Activated naive CD4-positive, alpha-beta T cell (primary cell): ENCODE measurements at places on chromosomes 6 and 20.

DNA sequence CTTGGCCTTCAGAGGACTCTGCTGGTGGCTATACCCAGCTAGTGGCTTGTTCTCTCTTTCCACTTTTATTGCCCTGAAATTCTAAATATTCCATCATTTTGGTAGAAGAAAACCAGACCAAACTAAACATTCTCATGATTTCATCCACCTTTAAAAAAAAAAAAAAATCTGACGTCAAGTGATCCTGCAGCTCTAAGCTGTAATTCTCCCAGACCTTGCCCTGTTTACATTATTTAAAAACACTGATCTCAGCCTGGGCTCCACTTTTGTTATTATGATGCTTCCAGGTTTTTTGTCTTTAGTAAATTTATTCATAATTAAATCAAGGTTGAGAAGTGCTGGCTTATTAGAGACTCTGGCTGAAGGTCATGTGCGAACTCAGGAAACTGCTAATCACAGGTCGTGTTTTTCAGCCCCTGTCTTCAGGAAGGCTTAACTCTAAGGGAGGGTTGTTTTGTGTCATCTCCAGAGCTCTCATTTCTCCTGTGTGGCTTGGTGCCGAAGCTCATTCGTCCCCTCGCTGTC is 114.4 kb downstream of the MTHFD1L start:
- DNase-seq = no peak

DNA sequence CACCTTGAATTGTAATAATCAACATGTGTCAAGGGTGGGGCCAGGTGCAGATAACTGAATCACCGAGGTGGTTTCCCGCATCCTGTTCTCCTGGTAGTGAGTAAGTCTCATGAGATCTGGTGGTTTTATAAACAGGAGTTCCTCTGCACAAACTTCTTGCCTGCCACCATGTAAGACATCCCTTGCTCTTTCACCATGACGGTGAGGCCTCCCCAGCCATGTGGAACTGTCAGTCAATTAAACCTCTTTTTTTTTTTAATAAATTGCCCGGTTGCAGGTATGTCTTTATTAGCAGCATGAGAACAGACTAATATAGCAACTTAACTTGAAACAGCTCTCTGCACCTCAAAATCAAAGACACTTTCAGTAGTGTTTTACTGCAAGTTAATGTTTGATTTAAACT is 121.6 kb downstream of the OGFRL1 start:
- DNase-seq = no peak

DNA sequence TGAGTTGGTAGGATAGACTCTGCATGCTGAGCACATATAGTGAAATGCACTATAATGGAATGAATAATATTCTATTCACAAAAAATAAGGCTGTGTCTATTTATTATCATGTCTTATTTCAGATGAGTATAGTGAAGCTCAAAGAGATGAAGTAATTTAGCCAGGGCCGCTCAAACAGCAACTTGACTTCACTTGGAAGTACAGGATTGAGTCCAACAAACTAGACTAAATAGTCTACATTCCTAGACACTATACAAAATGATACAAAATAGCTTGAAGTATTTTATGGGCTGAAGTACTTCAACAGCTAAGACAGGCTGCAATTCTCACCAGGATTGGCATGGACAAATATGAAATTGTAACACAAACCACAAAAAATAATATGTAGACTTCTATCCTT is 144.5 kb upstream of the DST start:
- DNase-seq = no peak

GRCh38 chr6:138206862-138207261 is 11.4 kb downstream of the PBOV1 start:
- DNase-seq = no peak

DNA sequence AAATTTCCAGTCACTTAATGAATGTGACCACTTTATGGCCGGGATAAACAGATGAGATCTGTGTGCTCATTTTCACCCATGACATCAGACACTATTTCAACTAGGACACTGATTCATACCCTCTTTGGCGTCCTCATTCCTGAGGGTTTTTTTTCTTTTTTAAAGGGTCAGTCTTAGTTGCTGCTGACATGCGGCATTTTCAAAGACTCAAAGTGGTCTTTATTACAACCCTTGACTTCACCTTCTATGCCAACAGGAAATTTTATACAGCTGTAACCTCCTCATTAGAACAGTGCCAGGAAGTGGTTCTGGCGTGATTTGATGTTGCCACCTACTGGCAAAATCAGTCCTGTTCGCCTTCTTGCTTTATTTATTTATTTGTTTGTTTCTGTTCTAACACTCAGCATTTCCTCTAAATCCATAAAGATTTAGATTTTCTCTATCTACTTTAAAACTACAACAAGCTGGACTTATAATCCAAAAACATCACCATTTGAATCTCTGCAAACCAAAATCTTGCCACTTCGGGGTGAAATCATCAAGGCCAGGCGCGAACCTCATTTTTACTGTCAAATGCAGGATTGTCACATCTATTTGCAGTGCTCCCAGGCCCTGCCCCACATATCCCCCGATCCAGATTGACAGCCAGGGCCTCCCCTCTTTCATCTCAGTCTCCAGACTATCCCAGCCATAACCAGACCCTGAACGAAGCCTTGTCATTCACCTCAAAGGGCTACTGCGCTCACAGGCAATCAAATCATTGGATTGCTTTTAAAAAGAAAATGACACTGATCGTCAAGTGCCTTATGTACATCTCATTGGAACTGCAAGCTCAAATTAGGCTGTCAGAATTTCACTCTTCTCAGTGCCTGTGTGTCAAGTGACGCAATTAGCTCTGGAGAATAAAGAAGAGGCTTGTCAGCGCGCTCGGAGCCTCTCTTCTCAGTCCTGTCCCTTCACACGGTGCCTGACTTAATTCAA is 77.5 kb downstream of the C6orf118 start:
- no peak for DNase-seq

- DNase-seq = no peak
Measured at GRCh38 chr6:9409126-9409525, 973.8 kb upstream of the SLC35B3 start.

- no peak for DNase-seq
Measured at GRCh38 chr20:58657262-58657661, 6.2 kb downstream of the STX16 start.

DNA sequence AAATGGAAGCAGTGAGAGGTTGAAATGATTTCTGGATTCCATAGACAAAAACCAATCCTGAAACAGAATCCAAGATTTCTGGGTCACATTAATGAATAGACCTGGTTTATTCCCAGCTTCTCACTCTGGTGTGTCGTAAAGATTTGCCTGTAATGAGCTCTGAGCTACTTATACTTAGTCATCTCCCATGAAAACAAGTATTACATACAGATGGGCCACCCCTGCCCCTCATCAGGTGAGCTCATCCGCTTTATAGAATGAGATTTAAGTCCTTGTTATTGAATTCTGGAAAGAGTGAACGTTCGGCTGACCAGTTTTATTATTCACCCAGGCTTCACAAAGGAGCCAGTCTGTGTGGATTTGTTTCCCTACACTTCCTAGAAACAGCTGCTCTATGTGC is 47.1 kb upstream of the TMEM181 start:
- no peak for DNase-seq

GRCh38 chr20:58707770-58708169 is 15.2 kb downstream of the NPEPL1 start:
- no peak for DNase-seq

DNA sequence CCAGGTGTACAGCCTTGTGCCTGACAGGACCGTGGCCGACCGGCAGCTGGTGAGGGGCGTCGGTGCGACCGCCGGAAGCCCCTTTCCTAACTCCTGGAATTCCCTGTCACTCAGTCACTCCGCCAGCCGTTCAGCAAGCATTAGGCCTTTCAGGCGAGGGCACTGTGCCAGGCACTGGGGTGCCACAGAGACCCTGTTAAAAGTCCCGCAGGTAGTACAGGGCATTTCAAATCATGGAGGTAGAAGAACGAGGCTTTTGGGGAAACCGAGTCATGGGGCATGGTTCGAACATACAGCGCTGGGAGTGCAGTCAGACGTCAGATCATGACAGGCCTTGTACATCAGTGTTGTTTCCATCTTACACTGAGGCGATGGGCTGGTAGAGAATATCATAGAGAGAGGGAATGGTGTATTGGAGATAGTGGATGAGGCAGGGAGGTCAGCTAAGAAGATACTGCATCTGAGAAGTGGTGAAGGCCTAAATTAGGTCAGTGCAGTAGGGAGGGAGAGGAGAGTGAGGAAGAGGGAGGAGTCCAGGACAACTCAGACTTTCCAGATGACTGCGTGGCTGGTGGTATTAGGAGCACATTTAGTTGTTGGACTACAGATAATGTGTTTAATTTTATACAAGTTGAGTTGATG is 892 bp upstream of the DXO start:
- DNase-seq = no peak

- DNase-seq = no peak
Measured at GRCh38 chr6:114735025-114735735, 392.4 kb upstream of the HS3ST5 start.

- DNase-seq = no peak
Measured at GRCh38 chr20:32191422-32191821, 16.1 kb downstream of the PLAGL2 start.

GRCh38 chr6:42933205-42933604 is 3.9 kb downstream of the CNPY3 start:
- no peak for DNase-seq

GRCh38 chr6:42440778-42441696 is 10.7 kb downstream of the TRERF1 start:
- no peak for DNase-seq

DNA sequence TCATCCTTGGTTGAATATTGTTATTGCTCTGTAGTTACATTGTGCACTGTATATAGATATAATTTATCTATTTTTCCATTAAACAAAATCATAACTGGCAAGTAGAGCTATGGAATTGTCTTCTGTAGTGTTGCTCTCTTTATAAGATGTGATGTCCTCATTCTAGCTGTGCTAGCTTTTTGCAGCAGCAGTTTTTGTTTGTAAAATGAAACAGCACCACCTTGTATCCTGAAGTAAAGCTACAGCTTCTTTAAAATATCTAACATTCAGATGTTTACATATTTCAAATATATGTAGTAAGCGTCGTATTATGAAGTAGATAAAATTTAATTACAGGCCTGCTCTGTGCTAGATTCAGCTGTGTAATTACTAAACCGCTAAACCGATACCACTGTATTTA is 328.8 kb upstream of the MANEA start:
- no peak for DNase-seq

DNA sequence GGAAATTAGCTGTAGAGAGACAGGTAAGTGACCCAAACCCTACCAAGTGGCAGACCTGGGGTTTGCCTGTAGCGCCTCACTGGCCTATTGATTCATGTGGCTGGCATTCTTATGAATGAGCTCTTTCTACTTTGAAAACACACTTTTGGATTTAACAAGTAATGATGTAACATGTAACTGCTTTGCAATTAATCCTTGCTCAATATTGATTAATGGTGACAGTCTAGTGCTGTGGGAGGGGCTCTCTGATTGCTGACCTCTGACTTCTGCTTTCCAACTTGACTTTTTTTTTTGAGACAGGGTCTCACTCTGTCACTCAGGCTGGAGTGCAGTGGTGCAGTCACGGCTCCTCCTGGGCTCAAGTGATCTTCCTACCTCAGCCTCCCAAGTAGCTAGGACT is 82.7 kb downstream of the TIAM2 start:
- no peak for DNase-seq

- DNase-seq = no peak
Measured at GRCh38 chr6:132199343-132199742, 201.9 kb downstream of the MOXD1 start.

GRCh38 chr6:44989391-44989790 is 338.7 kb upstream of the RUNX2 start:
- no peak for DNase-seq

DNA sequence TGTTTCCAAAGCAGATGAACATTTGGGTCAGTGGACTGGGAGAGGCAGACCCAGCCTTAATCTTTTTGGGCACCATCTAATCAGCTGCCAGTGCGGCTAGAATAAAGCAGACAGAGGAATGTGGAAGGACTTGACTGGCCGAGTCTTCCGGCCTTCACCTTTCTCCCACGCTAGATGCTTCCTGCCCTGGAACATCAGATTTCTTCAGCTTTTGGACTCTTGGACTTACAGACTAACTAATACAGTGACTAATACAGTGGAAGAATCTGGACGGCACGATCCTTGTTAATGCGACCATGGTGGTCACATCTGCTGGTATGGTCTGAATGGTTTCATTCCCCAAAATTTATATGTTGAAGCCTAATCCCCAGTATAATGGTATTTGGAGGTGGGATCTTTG is 122.6 kb upstream of the NXT1 start:
- no peak for DNase-seq

DNA sequence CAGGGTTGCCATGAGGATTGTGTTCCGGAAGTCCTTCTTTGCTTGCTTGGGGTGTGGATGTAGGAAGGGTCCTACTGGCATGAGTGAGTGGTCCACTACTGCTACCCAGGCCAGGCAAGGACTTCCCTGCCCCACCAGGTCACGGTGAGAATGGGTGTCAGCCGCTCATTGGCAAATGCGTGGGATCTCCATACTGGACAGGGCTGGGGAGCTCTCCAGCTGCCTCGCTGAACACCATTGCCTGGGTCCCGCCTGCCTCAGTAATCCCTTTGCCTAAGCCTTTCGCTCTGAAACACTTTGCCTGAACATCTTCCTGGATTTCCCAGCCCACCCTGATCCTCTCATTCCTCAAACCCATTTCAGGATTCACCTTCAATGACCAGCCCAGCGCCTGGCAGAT is 59.5 kb downstream of the CTCFL start:
- DNase-seq = no peak

DNA sequence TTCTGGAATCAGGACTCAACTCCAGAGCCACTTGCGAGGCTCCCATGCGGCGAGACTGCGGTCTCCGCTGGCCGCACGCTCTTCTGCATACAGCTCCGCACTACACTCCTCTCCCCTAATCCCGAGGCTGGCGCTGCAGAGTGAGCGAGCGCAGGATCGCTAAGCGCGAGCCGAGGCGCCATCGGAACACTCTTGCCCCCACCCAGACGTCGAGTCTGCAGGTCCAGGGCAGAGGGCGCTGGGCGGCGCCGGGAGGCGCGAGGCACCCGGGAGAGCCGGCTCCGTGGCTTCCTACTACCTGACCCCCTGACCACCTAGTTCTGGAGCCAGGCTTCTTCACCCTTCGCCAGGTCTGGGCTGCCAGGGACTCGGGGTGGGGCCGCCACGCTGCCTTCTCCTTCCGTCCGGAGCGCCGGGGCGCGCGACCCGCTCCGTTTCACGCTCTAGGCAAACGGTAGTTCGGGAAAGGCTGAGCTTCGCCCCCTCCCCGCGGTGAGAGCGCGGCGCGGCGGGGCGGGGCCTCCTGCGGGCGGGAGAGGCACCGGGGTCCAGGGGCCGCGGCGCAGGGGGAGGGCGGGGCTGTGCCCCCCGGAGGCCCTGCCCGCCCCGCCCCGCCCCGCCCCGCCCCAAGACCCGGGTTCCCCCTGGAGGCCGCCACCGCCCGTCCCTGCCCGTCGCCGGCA is 5.4 kb upstream of the TUBB2A start:
- DNase-seq = peak; percentile 28
